MG63 (cell line): ENCODE measurements at places on chromosomes 1 and 21. TPM values are rescaled to one million over a fixed set of nuclear protein-coding genes. Genes with fewer than 3 reads are reported as not detected.

- DNase-seq: no peak
Measured at GRCh38 chr1:82515650-82516049, 714.9 kb downstream of the ADGRL2 start.

Gene SPATA45
- not detected in 2 replicates for total RNA-seq

- DNase-seq: no peak
Measured at GRCh38 chr21:21324297-21324696, 326.1 kb downstream of the NCAM2 start.

DNA sequence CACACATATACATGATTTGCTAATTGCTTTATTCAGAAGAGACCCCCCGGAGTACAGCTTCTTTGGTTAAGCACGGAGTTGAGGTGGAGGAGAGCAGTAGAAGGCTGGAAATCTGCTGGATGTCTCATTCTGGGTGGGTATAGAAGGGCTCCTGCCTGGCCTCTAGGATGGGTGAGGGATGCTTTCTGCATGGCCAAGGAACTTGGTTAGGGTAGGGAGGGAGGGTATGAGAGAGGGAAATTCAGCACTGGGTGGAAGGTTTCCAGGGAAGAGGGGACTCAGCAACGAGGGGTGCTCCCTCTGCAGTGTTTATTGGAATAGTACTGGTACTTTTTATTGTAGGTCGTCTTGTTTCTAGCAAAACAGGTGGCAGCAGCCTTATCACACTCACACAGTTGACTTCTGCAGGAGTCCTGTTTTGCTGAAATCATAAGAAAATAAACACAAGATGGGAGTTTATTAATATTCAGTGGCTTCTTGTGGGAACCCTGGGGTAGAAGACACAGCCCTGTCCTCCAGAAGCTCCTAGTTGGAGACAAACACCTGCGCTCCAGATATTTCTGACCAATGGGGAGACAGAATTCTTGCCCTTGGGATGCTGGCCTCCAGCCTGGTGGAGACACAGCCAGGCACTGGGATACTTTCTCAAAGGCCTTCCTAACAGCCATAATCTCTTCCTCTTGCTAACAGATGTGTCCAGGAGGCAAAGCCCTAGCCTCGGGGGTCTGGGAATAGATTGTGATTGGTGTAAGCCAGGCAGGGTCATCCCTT lies 3.8 kb downstream of the PLA2G2A start:
- DNase-seq: no peak

GRCh38 chr21:34280959-34281358 lies 82.8 kb upstream of the KCNE2 start:
- DNase-seq: no peak

DNA sequence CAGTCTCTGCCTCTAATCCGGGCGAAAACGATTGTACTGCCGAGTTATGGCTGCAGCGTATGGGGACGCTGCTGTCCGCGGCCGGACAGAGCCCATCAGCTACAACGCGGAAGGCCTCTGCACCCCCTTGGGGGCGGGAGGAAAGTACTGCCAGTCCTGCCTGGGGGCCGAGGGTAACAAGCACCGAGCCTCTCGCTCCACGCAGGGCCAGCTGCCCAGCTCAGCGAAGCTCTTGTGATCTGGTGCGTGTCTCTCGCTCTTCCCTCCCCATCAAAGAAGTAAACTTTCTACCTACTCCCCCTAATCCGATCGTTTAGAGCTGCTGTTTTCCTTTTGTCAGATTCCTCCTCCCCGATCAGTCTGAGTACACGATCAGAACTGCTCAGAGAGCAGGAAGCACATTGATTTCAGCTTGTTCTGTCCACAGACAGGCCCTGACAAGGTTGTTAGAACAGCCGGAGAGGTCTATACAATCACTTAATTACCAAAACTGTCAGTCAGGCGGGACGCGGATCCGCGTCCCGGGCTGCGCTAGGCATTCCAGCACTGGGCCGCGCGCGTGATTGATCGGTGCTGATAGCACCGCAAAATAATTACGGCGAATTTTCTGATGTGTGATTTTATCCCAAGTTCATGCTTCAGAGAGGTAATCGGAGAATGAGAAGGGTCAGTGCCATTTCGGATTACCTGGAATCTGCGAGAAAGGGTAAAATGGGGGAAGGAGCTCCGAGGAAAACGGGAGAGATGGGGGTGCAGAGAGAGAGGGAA lies 8.7 kb upstream of the BARHL2 start:
- DNase-seq: no peak

DNA sequence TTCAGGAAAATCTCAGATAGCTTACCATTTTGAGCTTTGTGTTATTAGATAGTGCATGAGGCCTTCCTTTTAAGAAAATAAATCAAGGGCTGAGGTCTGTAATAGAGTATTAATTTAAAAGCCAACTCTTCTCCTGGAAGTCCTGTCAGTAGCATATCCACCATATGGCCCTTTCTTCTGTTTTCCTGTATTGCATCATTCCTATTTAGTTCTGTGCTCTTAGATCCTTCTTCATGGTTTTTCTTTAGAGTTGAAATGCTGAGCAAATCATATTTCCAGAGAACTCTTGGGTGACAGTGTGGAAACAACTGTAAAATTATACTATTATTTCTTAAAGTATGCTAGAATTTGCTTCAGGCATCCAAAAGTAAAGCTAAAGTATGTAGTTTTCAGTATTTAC lies 91.7 kb downstream of the TTC3 start:
- no peak for DNase-seq
